Cortex of kidney (tissue), 1 donor: ENCODE measurements at places on chromosomes 2 and 18.

- no peak for DNase-seq
Observed at GRCh38 chr2:27833931-27834330, 56.3 kb downstream of the RBKS start.

DNA sequence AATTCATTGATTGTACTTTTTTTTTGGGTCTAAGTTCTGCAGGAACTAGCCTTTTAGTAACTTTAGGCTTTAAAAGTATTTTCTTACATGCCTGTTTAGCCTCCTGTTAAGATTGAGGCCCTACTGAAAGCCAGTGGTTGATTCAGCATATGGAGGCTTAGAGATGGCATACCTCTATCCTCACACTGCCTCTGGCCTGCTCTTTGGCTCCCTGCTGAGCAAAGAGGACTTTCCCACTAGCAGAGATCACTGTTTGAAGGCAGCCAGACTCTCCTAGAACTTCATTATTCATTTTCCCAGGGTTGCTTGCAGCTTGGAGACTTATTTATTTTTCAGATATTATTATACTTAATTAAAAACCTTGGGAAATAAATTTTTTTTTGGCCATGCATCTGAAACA is 405.6 kb upstream of the MEX3C start:
- DNase-seq: no peak

- DNase-seq: no peak
Observed at GRCh38 chr18:13371689-13372418, 153.3 kb downstream of the LDLRAD4 start.

- no peak for DNase-seq
Observed at GRCh38 chr18:68219872-68220271, 495.0 kb downstream of the TMX3 start.

- no peak for DNase-seq
Observed at GRCh38 chr2:32780961-32781360, 153.1 kb downstream of the TTC27 start.

- DNase-seq: no peak
Observed at GRCh38 chr2:122737429-122738077, 982.1 kb downstream of the TSN start.

DNA sequence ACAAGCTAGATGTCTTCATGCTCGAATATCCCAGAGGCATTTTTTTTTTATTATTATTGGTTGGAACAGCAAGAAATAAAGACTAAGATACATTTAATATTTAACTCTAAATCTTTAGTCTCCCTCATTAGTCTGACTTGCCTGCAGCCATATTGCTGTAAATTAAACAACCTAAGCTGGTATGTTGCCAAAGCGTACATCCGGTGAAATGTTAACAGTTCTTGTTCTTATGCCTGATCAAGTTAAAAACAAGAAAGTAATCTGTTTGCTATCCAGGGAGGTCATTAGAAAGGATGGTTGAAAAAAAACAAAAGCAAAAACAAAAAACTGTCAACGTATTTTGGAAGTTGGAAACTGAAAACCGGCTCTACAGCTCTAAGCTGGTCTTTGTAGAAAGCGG is 125.9 kb upstream of the NABP1 start:
- DNase-seq: no peak

GRCh38 chr18:48562075-48562474 is 23.2 kb downstream of the CTIF start:
- DNase-seq: no peak

DNA sequence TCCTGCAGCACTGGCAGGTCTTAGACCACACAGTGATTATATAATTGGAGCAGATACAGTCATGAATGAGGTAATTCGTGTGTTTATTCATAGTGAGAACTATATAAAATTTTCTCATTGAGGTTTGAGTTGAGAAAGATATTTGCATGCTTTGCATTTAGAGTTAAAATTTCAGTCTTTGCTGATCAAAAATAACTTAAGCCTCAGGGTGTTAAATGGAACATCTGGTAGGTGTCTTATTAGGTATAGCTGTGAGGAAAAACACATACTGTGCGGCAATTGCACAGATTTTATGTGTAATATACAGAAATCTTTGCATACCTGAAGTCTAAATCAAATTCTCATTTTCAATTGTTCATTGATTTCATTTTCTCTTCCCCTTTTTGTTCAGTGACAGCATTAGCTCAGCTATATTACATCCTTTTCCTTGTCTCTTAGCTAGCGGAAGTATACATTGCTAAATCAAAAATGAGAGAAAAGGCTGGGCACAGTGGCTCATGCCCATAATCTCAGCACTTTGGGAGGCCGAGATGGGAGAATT is 21.2 kb downstream of the GORASP2 start:
- no peak for DNase-seq

DNA sequence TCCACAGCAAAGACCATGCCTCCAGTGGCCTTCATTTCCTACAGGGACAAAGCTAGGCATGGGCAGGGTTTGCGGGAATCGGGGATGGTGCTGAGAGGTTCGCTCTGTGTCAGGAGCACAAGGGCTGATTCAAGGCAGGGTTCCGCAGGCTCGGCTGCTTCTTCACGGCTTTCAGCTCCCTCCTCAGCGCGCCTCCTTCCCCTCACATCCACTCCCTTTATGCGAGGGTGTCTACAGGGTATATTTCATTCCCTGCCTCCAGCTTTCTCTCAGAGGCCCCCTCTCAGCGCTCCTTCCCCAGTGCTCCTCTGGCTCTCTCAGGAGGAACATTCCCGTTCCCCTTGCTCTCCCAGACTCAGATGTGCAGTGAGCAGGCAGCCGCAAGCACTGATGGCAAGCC is 78.7 kb upstream of the ASB18 start:
- DNase-seq: no peak

GRCh38 chr2:275466-275865 is 10.7 kb downstream of the ACP1 start:
- DNase-seq: no peak

DNA sequence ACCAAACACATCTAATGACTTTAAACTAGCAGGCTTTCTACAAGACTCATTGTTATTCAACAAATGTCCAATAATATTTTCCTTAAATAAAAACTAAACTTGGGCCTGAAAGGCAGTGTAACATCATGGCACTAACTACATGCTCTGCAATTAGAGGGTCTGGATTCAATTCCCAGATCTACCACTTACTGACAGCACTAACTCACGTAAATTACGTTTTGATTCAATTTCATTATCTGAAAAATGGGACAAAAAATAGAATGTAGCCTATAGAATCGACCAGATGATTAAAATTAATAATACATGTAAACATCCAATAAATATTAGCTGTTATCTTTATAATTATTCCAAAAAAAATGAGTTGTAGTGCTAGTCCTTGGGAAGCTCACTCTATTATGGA is 98.0 kb upstream of the DDX18 start:
- DNase-seq: no peak

GRCh38 chr2:203650860-203651613 is 55.4 kb upstream of the CD28 start:
- DNase-seq: no peak
